ENCODE measurements at places on chromosomes 3 and 15.

- DNase-seq: no peak
Observed at GRCh38 chr3:71346061-71346460, 237.5 kb downstream of the FOXP1 start.

- no peak for DNase-seq
Observed at GRCh38 chr3:114509756-114510155, 215.9 kb downstream of the TIGIT start.

DNA sequence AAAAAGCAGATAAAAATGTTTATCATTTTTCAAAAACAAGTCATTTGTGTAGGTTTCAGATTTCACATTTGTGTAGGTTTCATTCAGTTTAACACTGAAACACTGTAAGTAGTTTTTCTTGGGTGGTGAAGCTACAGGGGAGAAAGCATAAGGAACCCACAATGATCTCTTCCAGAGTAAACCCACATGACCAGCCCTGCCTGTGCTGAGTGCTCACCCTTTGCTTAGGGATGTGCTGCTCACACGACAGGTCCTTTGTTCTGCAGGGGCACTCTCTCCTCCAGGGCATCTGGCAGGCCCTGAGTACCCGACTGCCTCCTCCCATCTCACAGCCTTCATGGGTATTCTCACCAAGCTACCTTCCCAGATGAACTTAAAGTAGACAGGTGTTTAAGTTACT is 28.9 kb downstream of the ZXDC start:
- DNase-seq: no peak

- DNase-seq: no peak
Observed at GRCh38 chr15:43317566-43318184, 12.7 kb downstream of the LCMT2 start.

GRCh38 chr3:73561494-73561893 is 63.2 kb downstream of the PDZRN3 start:
- DNase-seq: no peak

DNA sequence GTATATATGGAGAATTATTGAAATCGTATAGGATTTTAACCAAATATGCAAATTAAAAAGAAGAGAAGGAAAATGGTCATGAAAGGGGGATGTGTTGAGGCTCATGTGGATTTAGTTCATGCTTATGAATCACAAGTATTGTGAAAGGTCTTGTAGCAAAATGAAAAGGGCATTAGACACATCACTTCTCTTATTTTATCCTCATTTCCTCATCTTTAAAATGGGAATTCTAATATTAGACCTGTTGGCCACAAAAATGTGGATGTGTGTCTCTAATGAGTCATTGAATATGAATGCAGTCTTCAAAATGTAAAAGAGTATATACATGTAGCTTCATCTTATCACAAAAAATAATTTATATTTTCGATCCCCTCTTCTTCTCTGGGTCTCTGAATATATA is 14.9 kb upstream of the ALCAM start:
- DNase-seq: no peak

- no peak for DNase-seq
Observed at GRCh38 chr3:153595186-153595815, 433.3 kb downstream of the RAP2B start.

DNA sequence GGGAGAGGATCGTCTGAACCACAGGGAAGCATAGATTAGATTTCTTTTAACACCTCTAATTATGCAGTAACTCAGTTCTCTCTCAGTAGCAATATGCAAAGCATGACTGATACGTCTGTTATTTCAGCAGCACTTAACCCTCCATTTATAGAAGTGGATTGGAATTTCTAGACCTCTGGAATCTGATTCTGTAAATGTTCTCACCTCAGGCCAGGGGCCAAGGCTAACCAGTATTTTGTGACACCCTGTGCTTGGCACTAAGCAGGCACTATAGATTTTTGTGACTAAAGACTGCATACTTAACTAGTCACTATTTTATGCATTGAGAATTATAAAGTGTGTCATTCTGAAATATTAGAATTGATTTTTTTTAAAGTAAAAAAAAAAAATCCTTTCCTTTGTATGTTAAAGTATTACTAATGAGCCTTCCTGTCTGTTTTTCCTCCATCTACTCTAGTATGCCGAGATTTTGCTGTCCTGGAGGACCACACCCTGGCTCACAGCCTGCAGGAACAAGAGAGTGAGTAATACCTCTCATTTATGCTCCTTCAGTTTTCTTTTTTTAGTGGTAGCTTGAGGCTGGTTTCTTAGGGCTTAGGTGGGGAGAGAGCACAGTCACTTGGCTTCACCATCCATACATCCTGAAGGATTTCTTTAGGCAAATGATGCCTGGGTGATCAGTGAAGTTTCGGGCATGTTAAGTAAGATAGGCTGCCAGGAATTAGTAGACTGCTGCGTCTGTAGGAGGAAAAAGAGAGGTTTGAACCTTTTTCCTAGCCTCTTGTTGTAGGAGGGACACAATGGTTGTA is 26.5 kb upstream of the UTS2B start:
- DNase-seq: no peak

GRCh38 chr3:11998092-11998491 is 6.1 kb upstream of the SYN2 start:
- no peak for DNase-seq

DNA sequence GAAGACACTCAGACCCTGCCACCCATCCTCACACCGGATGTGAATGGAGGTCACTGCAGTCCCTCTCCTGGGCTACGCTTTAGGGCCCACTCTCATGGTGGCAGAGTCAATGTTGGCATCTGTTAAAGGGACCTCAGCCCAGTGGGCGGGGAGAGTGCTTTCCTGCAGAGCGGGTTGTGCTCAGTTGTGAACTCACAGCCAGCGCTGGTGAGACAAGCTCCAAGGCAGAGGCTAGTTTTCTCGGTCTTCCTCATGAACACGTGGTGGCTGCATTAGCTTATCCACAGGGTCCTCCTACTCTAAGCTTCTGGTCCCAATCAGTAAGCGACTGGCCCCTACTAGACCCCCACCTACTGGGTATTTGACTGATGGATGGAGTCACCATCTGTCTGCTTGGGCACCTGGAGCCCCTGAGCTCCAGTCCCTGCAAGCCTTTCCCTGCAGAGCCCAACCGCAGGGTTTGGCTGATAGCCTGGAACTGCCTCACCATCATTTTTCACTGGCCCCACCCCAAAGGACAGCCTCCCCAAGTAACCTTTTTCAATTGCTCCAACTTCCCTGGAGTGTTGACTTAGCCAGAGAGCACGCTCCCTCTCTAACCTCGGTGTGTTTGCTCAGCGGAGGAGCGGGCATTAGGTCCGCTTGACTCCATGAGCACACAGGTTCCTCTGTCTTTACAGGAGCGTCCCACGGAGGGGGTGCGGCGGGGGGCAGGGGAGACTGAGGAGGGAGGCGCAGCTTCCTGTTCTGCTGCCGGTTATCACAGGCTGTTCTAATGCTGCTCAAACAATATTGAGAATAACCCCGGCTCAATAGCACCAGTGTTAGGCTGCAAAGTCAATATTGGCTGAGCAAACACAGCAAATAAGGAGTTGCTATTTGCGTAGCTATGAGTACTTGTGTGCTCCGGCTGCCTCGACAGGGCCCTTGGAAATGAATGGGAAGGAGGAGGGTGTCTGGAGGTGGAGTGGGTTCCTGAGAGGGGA is 141.7 kb downstream of the RPLP1 start:
- peak; percentile 85 for DNase-seq

GRCh38 chr3:24149032-24149431 is 203.9 kb downstream of the NR1D2 start:
- no peak for DNase-seq

- DNase-seq: no peak
Observed at GRCh38 chr15:68488966-68489365, 57.0 kb upstream of the ITGA11 start.

DNA sequence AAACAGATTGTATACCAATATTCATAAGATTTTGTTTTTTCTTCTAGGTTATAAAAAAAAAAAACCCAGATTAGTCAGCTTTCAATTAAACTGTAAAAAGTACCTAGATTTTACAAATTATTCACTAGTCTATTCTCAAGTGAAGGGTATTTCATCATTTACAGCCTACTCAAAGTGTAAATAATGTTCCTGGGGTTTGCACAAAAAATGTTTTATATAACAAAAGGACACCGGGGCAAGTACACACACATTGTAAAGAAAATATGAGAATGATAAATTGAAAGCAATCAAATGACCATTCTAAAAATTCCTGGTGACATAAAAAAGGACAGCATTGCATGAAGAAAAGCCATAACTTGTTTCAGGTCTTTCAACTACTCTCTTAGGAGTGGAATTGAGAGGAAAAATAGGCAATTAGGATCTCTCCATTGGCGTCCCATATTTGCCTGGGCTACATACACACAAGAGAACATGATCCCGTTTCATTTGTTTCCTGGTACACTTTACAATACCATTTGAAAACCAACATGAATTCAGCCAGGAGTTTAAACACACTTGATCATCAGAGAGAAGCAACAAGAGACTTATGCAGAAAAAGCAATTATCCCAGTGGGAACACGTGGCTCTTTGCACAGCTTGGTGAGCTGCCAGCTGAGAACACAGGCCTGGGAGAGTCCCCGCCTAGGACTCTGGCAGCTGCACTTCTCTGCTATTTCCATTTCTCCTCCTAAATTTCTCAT is 1039.2 kb downstream of the ROBO1 start:
- peak; percentile 65 for DNase-seq

GRCh38 chr3:38731522-38731921 is 82.0 kb upstream of the SCN5A start:
- DNase-seq: no peak

DNA sequence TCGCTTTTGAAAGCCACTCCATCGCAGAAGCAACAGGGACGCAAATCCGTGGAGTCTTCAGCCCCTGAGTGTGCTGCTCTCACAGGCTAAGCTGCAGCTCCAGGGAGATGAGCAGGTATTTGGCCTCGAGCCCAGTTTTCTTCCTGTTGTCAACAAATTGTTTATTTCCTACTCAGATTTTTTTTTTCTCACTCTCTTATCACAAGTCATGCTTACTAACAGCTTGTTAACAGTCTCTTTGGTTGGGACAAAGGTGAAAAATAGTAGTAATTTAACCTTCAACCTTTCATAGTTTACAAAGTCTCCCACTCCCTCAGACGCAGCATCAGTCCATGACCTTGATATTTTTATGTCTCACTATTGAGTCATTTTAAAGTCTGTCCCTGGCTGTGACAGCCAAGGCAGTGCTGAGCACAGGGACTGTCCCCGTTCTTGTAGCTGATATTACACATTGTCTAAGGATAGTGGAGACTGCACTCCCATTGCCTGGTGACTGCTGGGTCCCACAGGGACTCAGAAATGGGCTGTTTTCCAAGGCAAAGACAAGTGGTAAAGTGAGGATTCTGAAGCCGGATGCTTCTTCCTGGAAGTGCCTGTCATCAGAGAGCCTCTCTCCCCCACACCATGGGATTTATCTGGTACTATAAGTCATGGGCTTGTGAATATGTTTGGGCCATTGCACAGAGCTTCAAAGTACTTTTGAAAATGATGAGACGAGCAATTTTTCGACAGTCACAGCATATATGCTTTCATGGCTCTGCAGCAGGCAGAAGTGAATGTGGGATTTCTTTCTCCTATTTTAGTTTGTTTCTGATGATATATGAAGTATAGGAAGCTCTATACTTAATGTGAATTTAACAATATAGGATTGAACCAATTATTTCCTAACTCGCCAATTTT is 59.8 kb upstream of the UNC13C start:
- DNase-seq: no peak

- no peak for DNase-seq
Observed at GRCh38 chr3:3288255-3288654, 108.8 kb upstream of the CRBN start.

- DNase-seq: peak; percentile 67
Observed at GRCh38 chr3:122942937-122943827, 84.4 kb downstream of the SEMA5B start.

GRCh38 chr3:37989821-37990480 is 635 bp upstream of the VILL start:
- DNase-seq: peak; percentile 39

DNA sequence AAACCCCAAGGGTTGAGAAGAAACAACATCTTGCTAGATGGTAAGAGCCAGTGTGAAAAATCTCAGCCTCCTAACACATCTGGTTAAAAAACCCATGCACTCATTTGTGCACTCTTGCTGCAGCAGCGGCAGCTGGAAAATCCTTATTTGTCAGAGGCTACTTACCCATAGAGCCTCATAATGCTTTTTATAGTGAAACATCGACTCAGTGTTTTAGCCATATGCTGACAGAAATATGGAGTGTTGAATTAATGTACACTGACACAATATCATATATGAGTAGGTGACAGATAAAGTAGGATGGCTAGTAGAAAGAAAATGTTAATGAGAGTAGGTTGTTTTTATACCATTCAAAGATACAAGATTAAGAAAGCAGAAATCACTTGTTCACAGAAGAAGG is 13.0 kb downstream of the SLC9A9 start:
- no peak for DNase-seq

GRCh38 chr3:29011441-29011840 is 269.4 kb upstream of the RBMS3 start:
- no peak for DNase-seq

- no peak for DNase-seq
Observed at GRCh38 chr3:14991151-14991742, 43.9 kb downstream of the NR2C2 start.

DNA sequence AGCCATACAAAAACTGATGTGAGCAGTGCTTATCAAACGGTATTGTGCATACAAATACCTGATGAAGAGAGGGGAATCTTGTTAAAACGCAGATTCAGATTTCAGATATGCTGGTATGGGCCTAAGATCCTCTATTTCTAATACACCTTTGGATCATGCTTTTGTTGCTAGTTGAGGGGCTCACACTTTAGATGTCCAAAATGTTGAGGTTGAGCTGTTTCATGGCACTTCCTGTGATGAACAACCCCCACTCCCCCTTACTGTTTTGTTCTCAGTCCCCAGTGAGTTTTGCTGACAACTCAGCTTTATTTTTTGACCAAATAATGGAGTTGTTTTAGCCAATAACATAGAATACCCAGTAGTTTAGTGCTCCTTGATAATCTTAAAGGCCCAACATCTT is 53.2 kb downstream of the ROBO2 start:
- no peak for DNase-seq

DNA sequence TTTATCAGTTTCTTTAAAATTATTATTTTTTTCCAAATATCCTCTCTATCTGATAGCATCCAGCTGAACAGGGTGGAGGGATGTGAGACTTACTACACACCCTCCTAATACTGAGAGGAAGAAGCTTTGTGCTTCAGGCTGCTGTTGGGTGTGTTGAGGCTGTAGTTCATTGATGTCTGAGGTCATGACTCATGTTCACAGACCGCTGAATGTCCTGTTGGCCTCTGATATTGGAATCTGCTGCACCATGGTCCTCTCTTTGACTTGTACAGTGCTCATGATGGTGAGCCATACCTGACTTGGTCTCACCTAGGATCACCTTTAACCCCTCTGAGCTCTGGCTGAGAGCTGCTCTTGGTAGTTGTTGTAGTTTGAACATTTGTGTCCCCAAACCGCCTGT is 302.9 kb downstream of the SATB1 start:
- no peak for DNase-seq

DNA sequence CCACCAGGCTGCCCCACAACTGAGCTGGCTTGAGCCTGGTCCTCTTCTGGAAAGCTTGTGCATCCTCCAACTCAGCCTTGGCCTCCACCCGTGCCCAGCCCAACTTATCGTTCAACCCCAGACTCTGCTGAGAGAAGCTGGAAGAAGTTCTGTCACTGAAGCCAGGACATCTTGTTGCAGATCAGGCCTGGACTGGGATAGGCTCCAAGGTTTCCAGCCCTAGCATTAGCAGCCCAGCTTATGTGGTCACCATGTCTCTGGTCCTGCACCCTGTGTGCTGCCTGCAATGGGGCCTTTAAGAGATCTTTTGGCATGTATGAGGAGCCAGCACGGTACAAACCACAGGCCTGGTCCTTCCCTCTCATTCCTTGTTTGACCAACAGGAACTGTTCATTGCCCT is 15.2 kb upstream of the CAMP start:
- no peak for DNase-seq

Measured in ureter (tissue), 1 donor.